ENCODE measurements at places on chromosomes 6 and 20.

- peak; percentile 24 for DNase-seq
Observed at GRCh38 chr6:168432196-168432595, 8.8 kb upstream of the SMOC2 start.

DNA sequence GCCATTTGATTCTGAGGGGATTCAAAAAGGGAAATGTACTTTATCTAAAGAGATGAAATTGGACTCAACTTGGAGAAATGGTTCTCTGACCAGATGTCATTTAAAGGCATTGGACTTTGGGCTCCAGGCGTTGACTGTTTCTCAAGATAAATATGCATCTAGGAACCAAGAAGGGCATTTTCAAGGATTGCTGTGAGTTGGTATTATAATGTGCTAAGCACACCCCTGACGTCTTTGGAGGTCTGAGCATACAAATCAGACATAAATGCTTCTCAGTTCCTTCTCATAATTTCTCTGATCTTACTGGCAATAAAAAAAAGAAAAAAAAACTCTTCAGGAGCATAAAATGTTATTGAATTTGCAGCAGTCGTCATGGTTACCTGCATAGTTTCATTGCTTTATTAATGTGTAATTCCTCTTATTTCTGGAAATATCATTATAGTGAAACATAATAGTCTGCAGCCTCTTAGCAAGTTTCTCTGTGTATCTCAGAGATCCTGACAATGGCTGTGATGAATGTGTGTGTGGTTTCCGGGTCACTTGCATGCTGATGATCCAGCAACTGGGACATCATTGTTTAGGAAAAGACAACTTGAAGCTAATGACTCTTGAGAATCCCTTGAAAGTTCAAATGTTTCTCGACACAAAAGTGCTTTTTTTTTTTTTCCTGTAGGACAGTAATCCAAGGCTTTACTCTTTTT lies 136.0 kb downstream of the AIG1 start:
- DNase-seq: no peak

GRCh38 chr6:50822078-50822476 lies 3.4 kb downstream of the TFAP2B start:
- DNase-seq: no peak

GRCh38 chr6:137498481-137499190 lies 4.4 kb upstream of the OLIG3 start:
- no peak for DNase-seq

DNA sequence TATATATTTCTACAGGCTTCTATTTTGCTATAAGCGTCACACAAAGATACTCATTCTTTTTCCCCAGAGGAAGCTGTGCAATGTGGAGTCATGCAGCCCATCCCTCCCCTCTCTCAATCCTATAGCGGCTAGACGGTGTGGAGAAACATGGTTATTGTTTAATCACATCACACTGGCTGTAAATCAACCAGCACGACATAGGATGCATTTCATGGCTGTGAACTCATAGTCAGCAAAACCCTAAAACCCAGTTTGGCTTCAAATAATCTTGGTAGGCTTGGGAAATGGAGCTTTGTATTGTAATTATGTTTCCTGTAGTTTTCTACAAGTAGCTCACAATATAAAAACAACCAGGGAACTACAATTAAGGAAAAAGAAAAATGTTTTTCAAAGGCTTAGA lies 16.8 kb downstream of the FOXC1 start:
- no peak for DNase-seq

DNA sequence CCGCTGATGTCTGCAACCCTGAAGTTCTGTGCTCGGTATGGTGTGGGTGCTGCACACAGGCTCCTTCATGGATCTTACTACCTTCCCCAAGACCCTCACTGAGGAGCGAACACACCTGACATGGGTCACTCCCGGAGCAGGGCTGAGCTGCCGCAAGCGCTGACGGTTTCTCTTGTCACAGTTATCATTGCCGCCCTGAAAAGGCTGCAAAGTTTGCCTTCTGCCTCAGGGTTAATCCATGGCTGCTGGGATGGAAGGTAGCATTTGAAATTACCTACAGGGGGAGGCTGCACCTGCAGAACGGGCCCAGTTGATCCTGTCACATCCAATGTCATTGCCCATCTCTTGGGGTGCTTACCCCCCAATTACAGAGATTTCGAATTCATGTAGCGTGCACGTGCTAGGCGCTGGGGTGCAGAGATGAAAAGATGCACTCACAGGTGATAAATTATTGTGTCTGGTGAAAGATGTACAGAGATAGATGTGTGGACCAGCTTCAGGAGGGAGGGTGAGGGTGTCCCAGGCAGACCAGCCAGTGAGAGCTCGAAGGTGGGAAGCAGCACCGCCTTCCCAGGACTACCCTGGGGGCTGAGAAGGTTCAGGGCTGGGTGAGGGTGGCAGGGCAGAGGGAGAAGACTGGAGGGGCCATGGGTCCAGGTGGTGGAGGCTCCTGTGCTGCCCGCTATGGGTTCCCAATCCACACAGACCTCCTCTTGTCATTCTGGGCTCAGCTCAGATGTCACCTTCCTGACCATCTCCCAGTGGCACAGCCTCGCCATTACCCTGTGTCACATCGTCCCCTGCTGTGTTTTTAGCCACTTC lies 120.1 kb downstream of the SYCP2 start:
- DNase-seq: no peak

GRCh38 chr6:21729431-21729830 lies 135.9 kb downstream of the SOX4 start:
- no peak for DNase-seq

GRCh38 chr20:62477669-62478455 lies 2.1 kb upstream of the GATA5 start:
- DNase-seq: no peak

GRCh38 chr20:57980506-57980905 lies 247.9 kb downstream of the ANKRD60 start:
- DNase-seq: no peak

Data from mesothelial cell of epicardium (in vitro differentiated cells).